ENCODE measurements at places on chromosomes 5 and 9.
A peak's percentile ranks its signal among the peaks of the same experiment; 100 is the strongest.

DNA sequence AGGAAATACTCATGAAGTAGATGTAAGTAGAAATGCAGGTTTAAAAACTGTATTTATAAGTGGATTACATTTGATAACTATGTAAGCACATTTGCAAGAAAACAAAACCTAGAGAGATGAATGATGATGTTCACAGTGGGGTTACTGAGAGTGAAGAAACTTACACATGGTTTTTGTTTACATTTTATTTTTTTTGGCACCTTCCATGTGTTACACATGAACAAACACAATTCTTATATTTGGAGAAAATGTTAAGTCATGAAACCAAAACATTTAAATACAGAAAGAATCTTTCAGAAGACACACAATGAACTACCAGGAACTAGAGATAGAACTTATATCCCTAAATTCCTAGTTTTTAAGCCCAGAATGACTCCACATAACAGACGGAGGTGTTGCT lies 51.5 kb upstream of the SPATA31E1 start:
- H3K27me3 ChIP-seq: peaks cover 30% of the 10 kb centered on the region
- H3K27ac ChIP-seq: no peak overlapping the region
- DNase-seq: no peak
- H3K4me1 ChIP-seq: no peaks in the 10 kb centered on the region
- H3K36me3 ChIP-seq: no peaks in the 10 kb centered on the region

DNA sequence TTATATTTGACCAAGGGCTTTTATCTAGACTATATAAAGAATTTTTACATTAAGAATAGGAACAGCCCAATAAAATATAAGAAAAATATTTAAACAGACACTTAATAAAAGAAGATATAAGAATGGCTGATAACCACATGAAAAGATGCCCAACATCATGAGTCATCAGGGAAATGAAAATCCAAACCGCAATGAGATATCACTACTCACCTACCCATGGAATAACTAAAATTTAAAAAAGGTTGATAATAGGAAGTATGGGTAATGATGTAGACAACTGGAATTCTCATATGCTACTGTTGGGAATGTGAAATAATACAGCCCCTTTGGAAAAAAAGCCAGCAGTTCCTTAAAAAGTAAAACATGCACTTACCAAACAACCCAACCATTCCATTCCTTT lies 206.9 kb upstream of the PCSK5 start:
- no peaks in the 10 kb centered on the region for H3K27me3 ChIP-seq
- H3K4me3 ChIP-seq: no peak overlapping the region
- no peaks in the 10 kb centered on the region for H3K36me3 ChIP-seq
- DNase-seq: no peak
- H3K27ac ChIP-seq: no peak overlapping the region

GRCh38 chr5:83554686-83555085 lies 83.1 kb downstream of the VCAN start:
- no peaks in the 10 kb centered on the region for H3K4me1 ChIP-seq
- no peaks in the 10 kb centered on the region for H3K36me3 ChIP-seq
- no peak for DNase-seq
- H3K27ac ChIP-seq: no peak overlapping the region

DNA sequence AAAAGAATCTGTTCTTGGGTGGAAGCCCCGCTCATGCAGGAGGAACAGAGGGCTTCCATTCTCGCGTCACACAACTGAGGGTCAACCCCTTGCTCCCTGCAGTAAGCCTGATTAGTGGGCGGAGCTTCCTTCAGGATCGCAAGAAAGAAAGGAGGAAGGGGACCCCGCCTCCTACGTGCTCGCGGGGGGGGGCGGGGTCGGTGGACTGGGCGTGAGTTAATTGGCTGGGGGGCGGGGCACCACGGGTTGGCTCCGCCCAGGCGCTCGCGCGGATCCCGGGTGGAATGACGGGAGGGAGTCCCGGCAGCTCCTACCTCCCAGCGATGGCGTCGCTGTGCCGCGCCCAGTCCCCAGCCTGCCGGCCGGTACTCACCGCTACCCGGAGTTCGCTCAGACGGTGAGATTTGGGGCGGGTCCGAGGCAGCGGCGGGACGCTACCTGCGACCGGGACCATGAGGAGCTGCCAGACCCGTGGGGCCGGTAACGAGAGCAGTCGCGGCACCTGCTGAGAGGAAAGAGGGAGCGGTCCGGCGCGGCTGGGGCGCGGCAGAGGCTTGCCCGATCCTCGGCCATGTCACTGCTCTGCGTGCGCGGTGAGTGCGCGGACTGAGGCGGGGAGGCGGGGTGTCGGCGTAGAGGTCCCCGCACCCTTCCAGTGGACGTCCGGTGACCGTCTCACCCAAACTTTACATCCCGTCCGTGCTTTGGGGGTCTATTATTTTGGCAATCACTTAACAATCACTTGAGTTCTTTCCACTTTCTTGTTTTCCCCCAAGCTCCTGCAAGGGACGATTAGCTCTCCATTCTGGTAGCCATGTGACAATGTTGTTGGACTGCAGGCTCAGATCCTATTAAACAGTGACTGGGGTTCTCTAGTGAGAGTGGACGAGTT lies at the start of gene UNC13B:
Gene UNC13B, plus strand, starts transcription at position 297 of the 892 bp plus-strand sequence. Its CDS starts 275 bp downstream, at position 572.
- H3K27me3 ChIP-seq: no peaks in the 10 kb centered on the region
- peaks cover 14% of the 10 kb centered on the region for H3K4me1 ChIP-seq
- H3K36me3 ChIP-seq: peaks cover 6% of the 10 kb centered on the region
- no peak within 1 kb of the TSS for H3K27ac ChIP-seq

GRCh38 chr5:195401-196160 lies 4.3 kb downstream of the LRRC14B start:
- H3K36me3 ChIP-seq: peaks cover 2% of the 10 kb centered on the region
- H3K27me3 ChIP-seq: peaks cover 22% of the 10 kb centered on the region
- peak overlapping the region; percentile 39 for H3K27ac ChIP-seq
- peaks cover 5% of the 10 kb centered on the region for H3K4me1 ChIP-seq
- no peak for DNase-seq

- peaks cover 2% of the 10 kb centered on the region for H3K36me3 ChIP-seq
- no peak for DNase-seq
- H3K4me3 ChIP-seq: no peak overlapping the region
- H3K4me1 ChIP-seq: peaks cover 5% of the 10 kb centered on the region
- no peak overlapping the region for H3K27ac ChIP-seq
Observed at GRCh38 chr9:36770025-36770424, 197.3 kb downstream of the MELK start.

GRCh38 chr5:93926831-93927620 lies 185.6 kb upstream of the POU5F2 start:
- H3K36me3 ChIP-seq: peaks cover 2% of the 10 kb centered on the region
- peak overlapping the region; percentile 25 for H3K27ac ChIP-seq
- H3K4me1 ChIP-seq: no peaks in the 10 kb centered on the region
- no peaks in the 10 kb centered on the region for H3K27me3 ChIP-seq

DNA sequence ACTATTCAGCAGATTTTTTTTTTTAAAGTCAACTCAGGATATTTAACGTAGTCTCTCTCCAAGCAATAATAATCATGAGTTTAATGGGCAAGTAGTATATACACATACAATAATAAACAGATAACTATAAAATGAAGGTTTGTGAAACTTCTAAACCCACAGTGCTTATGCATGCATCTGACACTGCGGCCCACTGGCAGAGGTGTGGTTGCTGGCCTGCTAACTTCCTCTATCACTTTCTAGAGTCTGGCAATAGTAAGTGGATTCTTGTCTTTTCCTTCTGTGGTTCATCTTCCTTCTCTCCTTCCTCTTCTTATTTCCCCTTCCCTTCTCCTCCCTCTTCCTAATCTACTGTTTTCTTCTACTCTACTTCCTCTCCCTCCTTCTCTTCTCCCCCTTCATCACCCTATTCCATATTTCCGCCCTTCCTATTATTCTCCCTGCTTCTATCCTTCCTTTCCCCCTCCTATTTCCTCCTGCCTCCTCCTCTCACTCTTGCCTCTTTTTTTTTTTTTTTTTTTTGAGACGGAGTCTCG lies 18.6 kb upstream of the AGXT2 start:
- H3K4me1 ChIP-seq: no peaks in the 10 kb centered on the region
- DNase-seq: no peak
- peaks cover 28% of the 10 kb centered on the region for H3K27me3 ChIP-seq
- no peak overlapping the region for H3K27ac ChIP-seq
- H3K36me3 ChIP-seq: no peaks in the 10 kb centered on the region
- H3K4me3 ChIP-seq: no peak overlapping the region

- no peaks in the 10 kb centered on the region for H3K4me1 ChIP-seq
- no peak overlapping the region for H3K27ac ChIP-seq
- H3K4me3 ChIP-seq: no peak overlapping the region
- peaks cover 53% of the 10 kb centered on the region for H3K27me3 ChIP-seq
Observed at GRCh38 chr5:10839916-10840599, 79.0 kb upstream of the DAP start.

GRCh38 chr5:58294598-58295305 lies 165.1 kb downstream of the PLK2 start:
- DNase-seq: no peak
- no peaks in the 10 kb centered on the region for H3K4me1 ChIP-seq
- no peak overlapping the region for H3K27ac ChIP-seq
- no peaks in the 10 kb centered on the region for H3K27me3 ChIP-seq

GRCh38 chr5:141806626-141807025 lies 71.6 kb downstream of the PCDH1 start:
- no peak overlapping the region for H3K27ac ChIP-seq
- peaks cover 3% of the 10 kb centered on the region for H3K4me1 ChIP-seq
- no peaks in the 10 kb centered on the region for H3K36me3 ChIP-seq
- DNase-seq: no peak
- H3K4me3 ChIP-seq: no peak overlapping the region

DNA sequence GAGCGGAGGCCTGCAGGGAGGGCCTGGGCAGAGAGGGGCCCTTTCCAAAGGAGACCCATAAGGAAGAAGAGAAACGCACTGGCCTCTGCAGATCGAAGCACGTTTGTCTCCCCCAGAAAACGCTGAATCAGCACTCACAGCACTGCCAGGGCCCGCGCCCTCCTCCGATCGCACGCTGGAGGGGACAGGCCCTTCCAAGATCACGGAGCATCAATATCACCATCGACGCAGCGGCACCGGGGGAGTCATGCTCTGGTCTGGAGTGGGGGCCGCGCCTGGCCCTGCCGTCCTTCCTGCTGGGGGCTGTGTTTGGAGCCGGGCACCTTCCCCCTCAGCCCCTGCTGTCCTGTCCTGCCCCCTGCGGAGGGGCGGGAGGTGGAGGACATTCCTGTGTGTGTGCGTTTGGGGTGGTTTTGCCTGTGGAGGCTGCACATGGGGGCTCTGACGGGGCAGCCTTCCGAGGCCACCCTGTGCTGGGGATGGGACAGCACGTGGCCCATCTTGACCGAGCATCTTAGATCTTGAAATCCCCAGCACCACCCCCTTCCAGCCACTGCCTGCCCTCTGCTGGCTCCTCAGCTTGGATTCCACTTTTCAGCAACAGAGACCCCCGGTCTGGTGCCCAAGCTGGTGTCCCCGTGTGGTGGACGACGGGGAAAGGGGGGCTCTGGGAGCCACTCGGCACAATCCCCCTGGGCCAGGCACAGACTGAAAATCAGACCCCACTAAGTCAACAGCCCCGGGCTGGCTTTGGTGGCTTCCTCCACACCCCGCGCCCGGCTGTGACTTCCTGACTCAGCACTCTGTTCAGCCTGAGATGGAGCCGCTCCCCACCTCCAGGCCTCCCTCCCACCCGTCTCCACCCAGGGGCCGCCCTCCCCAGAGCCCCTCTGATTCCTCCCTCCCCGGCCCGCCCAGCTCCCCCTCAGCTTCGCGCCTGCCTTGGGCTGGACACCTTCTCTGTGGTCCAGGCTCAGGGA lies 8.3 kb downstream of the TMEM250 start:
- peaks cover 47% of the 10 kb centered on the region for H3K4me1 ChIP-seq
- H3K36me3 ChIP-seq: peaks cover 9% of the 10 kb centered on the region
- H3K4me3 ChIP-seq: peak overlapping the region; percentile 84
- no peak for DNase-seq

GRCh38 chr5:104539618-104540350 lies 977.2 kb upstream of the NUDT12 start:
- H3K27ac ChIP-seq: no peak overlapping the region
- no peak for DNase-seq
- no peaks in the 10 kb centered on the region for H3K27me3 ChIP-seq
- no peaks in the 10 kb centered on the region for H3K4me1 ChIP-seq

DNA sequence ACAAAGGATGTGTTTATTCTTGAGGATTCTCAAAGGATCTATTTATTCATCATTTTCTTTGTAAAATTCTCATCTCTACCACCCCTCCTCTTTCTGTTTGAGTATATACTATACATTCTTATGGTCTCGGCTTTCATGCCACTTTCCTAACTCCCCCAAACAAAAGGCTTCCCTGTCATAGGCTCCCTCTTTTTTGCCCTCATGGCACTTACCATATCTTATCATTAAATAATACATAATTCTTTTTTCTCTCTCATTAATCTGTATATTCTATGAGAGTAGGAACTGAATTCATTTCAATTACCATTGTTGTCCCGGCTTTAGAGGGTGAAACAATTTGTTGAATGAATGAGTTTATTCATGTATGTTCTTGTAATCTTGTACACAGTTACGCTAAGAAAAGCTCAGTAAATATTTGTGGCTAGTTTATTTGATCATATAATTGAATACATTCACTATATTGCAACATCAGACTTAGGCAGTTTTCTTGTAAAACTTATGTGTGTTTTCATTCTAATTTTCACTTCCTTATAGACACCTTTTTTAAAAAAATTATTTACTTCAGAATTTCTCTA lies 254.6 kb downstream of the EDIL3 start:
- H3K36me3 ChIP-seq: no peaks in the 10 kb centered on the region
- no peaks in the 10 kb centered on the region for H3K4me1 ChIP-seq
- H3K27me3 ChIP-seq: no peaks in the 10 kb centered on the region
- no peak overlapping the region for H3K4me3 ChIP-seq

GRCh38 chr5:131460867-131461572 lies 174.0 kb downstream of the RAPGEF6 start:
- no peak for DNase-seq
- H3K36me3 ChIP-seq: peaks cover 36% of the 10 kb centered on the region
- no peak overlapping the region for H3K27ac ChIP-seq
- peaks cover 14% of the 10 kb centered on the region for H3K4me1 ChIP-seq
- no peak overlapping the region for H3K4me3 ChIP-seq
- no peaks in the 10 kb centered on the region for H3K27me3 ChIP-seq

GRCh38 chr5:119274767-119275130 lies 81.1 kb upstream of the TNFAIP8 start:
- no peaks in the 10 kb centered on the region for H3K27me3 ChIP-seq
- peaks cover 34% of the 10 kb centered on the region for H3K36me3 ChIP-seq
- peaks cover 96% of the 10 kb centered on the region for H3K4me1 ChIP-seq
- no peak for DNase-seq
- peak overlapping the region; percentile 98 for H3K4me3 ChIP-seq

- H3K36me3 ChIP-seq: peaks cover 57% of the 10 kb centered on the region
- peak overlapping the region; percentile 17 for H3K4me3 ChIP-seq
- DNase-seq: no peak
- no peaks in the 10 kb centered on the region for H3K27me3 ChIP-seq
Observed at GRCh38 chr5:39148983-39149534, 70.3 kb downstream of the FYB1 start.

DNA sequence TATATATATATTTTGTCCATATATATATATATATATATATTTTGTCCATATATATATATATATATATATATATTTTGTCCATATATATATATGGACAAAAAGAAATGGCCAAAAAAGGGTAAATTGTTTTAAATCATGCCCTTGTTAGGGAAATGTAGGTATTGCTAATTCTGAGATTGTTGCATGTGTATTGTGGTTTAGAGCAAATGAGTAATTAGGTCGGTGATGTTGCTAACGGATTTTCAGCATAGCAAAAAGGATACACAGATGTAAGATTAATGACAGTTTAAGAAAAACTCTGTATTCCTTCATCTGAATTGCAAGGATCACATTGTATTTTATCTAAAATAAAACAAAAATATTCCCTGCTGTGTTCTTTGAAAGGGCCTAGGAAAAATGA lies 40.2 kb downstream of the OSTF1 start:
- no peaks in the 10 kb centered on the region for H3K27me3 ChIP-seq
- H3K36me3 ChIP-seq: peaks cover 33% of the 10 kb centered on the region
- H3K4me3 ChIP-seq: no peak overlapping the region
- no peak for DNase-seq
